Lung microvascular endothelial cell (primary cell): ENCODE measurements at places on chromosomes 2 and 18. TPM values are rescaled to one million over a fixed set of nuclear protein-coding genes. Genes with fewer than 3 reads are reported as not detected.

OSBPL6 gene
- 2.4 and 4.0 TPM in 2 replicates for total RNA-seq

C1QL2 gene
- not detected in 2 replicates for total RNA-seq

- DNase-seq = peak; percentile 78
Observed at GRCh38 chr2:33477473-33478468, 1.3 kb downstream of the RASGRP3 start.

LYPD6B gene
- total RNA-seq = not detected in 2 replicates

DNA sequence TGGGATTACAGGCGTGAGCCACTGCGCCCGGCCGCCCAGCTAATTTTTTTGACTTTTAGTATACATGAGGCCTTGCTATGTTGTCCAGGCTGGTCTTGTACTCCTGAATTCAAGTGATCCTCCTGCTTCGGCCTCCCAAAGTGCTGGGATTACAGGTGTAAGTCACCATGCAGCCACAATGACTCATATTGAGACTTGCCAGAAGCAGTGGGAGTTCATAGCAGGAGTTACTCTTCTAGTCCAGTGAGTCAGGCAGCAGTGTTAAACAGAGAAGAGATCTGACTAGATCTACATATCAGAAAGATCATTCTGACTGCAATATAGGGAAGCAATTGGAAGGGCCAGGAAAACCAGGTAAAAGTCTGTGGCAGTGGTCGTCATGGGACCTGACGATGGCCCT is 1.5 kb upstream of the FLACC1 start:
- peak; percentile 43 for DNase-seq

DNA sequence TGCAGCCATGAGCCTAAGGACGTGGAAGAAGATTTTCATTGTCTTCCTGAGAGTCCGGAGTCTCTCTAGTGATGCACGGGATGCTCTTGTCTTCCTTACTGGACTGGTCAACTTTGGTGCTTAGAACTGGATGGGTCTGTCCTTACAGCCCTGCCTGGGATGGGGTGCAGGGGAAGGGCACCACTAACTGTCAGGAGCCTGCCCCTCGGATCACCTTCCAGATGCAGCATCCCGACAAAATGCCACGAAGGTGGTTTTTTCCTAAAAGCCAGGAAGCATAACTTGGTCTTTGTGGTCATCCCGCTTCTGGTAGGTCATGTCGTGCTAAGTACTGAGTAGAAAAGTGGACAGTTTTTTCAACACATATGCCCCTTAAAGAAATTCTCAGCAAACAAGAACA is 207.4 kb upstream of the TWIST2 start:
- DNase-seq = no peak

DNA sequence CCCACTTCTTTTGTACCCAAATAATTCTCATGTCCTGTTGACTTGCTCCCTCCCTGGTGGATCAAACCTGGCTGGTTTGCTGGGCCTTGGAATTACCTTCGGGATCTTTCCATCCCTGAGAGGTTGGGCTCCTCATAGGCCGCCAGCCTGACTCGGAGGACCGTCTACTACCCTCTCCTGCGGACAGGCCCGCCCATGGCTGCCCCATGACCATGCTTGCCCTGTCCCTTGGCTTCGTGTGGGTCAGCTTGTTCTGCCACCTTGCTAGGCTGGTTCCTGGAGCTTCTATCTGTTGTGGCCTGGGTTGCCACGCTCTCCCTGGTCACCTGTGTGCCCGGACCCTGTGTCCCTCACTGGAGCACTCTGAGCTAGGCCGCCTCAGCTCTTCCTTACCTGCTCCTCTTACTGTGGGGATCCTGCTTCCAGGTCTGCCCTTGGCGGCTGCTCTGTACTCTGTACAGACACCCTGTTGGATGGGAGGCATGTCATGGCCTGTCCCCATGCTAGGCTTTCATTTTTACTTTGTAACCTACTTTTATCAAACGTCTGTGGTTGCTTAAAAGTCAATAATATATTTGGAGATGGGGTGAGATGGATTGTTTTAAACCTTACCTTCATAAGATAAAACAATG is 29.7 kb upstream of the FHL2 start:
- no peak for DNase-seq

DNA sequence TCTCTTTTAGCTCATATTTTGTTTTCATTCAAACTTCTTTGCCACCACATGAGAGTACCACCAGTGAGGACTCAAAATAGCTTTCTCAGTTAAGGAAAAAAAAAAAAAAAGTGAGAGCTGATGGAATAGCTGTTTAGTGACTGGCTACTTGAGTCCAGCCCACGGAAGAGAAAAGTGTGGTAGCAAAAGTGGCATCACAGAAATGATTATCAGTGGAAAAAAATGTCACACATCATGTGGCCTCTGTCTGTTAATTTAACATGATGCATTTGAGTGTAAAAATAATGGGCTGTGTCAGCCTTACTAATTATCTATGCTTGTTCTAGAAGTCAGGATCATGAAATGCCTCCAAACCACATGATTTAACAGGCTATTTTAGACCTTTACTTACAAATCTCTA is 132.5 kb downstream of the UBE2E3 start:
- no peak for DNase-seq

DNA sequence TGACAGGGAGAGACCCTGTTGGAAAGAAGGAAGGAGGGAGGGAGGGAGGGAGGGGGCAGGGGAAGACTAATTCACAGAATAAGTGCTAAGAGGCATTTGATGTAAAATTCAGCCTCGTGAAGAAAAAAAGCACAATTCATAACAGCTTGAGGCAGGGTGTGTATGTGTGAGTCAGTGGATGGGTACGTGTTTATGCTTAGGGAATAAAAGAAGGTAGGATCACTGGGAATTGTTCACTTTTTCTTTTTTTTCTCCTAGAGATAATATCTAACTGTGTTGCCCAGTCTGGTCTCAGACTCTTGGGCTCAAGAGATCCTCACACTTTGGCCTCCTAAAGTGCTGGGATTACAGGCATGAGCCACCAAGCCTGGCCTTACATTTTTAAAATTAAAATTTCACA is 39.2 kb downstream of the WDR33 start:
- DNase-seq = no peak

DNA sequence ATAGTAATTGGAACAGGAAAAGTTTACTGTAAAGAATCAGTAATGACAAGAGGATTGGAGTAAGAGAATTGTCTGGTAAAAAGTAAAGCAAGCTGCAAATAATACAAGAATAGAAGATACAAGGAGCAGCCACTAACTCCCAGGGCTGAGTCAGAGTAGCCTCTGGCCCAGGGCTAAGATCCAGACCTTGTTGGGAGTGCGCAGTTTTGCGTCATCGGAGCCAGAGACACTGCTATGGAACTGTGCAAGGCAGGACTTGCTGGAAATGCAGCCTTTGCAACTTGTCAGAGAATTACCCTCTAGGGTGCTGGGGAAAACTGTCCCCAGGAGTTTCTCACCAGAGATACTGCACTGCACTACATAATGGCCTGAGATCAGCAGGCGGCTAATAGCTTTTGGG is 135.2 kb downstream of the NYAP2 start:
- DNase-seq = no peak

AKAIN1 gene
- not detected in 2 replicates for total RNA-seq

DNA sequence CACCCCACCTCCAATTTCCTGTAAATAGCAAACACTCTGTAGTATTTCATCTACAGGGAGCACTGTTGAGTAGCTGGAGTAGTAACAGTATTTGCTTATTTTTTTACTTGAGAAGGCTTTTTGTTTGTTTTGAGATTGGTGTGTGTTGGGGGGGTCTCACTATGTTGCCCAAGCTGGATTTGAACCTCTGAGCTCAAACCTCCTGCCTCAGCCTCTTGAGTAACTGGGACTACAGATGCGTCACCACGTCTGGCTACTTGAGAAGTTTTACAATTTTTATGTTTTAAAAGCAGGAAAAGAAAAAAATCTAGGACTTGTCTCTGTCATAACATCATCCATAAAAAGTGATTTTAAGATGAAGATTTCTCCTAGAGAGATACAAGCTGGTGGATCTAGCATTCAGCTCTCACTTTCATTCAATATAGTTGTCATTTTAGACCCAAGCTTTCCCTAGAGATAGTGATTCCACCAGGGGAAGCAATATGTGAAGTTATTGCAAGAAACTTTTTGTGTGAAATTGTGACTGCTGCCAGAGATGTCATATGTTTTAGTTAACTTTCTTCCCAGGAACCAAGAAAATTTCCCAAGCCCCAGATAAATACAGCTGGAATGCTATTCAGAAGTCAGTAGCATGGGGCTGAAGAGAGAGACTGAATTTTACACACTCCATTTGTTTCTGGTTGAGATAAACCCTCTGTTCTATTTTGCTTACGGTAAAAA is 60.2 kb upstream of the MAP4K3 start:
- DNase-seq = no peak

- DNase-seq = no peak
Observed at GRCh38 chr2:135773319-135773718, 31.7 kb downstream of the UBXN4 start.

- no peak for DNase-seq
Observed at GRCh38 chr2:27965841-27966240, 75.3 kb downstream of the BABAM2 start.

GRCh38 chr2:54579061-54579681 is 123.0 kb downstream of the SPTBN1 start:
- no peak for DNase-seq

DNA sequence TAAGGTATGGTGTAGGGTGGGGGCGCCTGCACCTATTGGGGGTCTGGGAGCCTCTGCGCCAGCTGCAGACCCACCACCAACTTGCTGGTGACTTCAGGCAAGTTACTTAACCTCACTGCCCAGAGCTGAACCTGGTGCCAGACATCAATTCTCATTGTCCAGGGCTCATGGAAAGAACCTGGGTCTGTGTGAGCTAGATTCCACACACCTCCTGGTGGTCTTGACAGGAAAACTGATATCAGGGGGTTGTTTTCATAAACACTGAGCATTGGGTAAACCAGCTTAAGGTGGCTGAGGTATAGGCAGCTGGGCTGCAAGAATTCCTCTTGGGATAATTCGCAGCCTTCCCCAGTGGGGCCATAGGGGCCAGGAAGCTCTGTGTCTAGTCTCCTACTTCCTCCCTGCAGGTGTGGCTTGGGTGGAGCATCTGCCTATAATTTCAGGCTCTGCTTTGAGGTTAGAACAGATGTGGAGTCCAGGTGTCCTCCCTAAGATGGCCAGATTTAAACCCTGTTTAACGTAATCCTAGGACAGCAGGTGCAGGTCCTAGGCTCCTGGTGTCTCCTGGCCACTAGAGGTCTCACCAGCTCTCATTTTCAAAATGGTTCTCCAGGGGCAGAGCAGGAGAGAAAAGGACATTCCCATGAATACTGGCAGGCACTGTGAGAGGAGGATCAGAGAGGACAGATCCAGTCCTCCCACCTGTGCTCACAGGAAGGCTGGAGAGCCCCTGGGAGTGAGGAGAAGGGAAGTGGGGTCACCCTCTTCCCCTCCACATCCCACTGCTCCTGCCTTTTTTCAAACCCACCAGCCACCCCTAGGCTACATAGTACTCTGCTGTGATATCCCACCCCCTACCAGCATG is 100.4 kb upstream of the SMAD2 start:
- peak; percentile 58 for DNase-seq

DNA sequence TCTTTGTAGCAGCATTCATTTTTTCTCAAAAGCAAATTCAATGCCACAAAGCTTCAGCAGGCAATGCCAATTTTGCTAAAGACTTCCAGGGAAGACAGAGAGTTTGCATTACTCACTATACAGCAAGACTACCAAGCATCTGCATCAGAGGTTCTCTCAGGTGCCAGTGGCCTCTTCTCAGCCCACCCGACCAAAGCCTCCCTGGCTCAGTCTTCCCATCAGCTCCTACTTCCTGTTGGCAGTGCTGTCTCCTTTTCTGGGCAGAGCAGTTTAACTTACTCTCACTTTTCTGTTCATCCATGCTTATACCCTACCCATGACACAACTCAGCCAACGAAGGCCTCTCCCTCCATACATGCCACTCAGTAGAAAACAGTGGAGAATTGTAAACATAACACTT is 157.1 kb downstream of the TRABD2A start:
- DNase-seq = no peak

- no peak for DNase-seq
Observed at GRCh38 chr2:239035361-239035814, 187.5 kb downstream of the TWIST2 start.

IL37 gene
- not detected in 2 replicates for total RNA-seq

- no peak for DNase-seq
Observed at GRCh38 chr2:228303960-228304359, 122.5 kb upstream of the SPHKAP start.

ACADL gene
- total RNA-seq = not detected in 2 replicates

LYPD6 gene
- total RNA-seq = 3.7 and 7.5 TPM in 2 replicates

DNA sequence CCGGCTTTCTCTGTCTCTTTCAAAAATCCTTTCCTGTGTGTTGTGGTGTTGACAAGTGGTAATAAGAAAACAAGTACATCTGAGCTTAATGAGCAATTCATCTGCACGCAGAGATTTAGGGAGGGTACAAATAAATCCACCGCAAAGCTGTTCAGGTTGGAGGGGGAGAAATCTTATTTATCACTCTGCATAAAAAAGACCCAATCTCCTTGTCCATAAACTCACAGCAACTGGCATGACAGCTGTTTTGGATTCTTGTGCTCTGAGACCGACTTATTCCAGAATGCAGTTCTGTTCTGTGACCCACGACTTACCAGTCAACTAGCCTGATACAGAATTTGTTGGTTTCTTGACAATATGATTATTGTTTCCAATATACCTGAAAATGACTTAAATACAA is 380.1 kb downstream of the SOX11 start:
- no peak for DNase-seq

B3GNT7 gene
- total RNA-seq = 4.4 and 20.4 TPM in 2 replicates

VIL1 gene
- not detected in 2 replicates for total RNA-seq
